Thoracic aorta endothelial cell (primary cell): ENCODE measurements at places on chromosomes 6 and 20. TPM values are rescaled to one million over a fixed set of nuclear protein-coding genes. Genes with fewer than 3 reads are reported as not detected.

KIF6 gene
- under 0.01 TPM in 1 of 2 replicates, not detected in the other for total RNA-seq

ATXN1 gene
- 32.1 and 33.5 TPM in 2 replicates for total RNA-seq

ANKRD66 gene
- total RNA-seq: not detected in 2 replicates

FAM83B gene
- not detected in 2 replicates for total RNA-seq

HDGFL1 gene
- not detected in 2 replicates for total RNA-seq

PTP4A1 gene
- total RNA-seq: 66.6 and 81.5 TPM in 2 replicates

SLC12A5 gene
- under 0.01 and 0.22 TPM in 2 replicates for total RNA-seq

CRISP3 gene
- total RNA-seq: not detected in 2 replicates

RPP40 gene
- total RNA-seq: 19.1 and 25.6 TPM in 2 replicates

MOG gene
- total RNA-seq: not detected in 2 replicates

DPPA5 gene
- total RNA-seq: not detected in 2 replicates

PDCD2 gene
- 112 and 120 TPM in 2 replicates for total RNA-seq

C20orf204 gene
- total RNA-seq: 2.1 and 3.3 TPM in 2 replicates

OR12D2 gene
- not detected in 2 replicates for total RNA-seq

SLC17A3 gene
- total RNA-seq: not detected in 2 replicates

C6orf15 gene
- not detected in 2 replicates for total RNA-seq

DSP gene
- total RNA-seq: under 0.01 and 0.22 TPM in 2 replicates

KHDC1 gene
- total RNA-seq: 1.1 and 1.5 TPM in 2 replicates

VSX1 gene
- total RNA-seq: not detected in 2 replicates

ERVFRD-1 gene
- total RNA-seq: not detected in 2 replicates

PI16 gene
- not detected in 2 replicates for total RNA-seq

SIGLEC1 gene
- not detected in 2 replicates for total RNA-seq

AKAP12 gene
- total RNA-seq: 379 and 460 TPM in 2 replicates

LY6G6F gene
- total RNA-seq: not detected in 2 replicates

SIRPG gene
- not detected in 2 replicates for total RNA-seq

SLPI gene
- total RNA-seq: not detected in 2 replicates

UNC93A gene
- total RNA-seq: not detected in 2 replicates

SLC44A4 gene
- total RNA-seq: 0.13 and 0.65 TPM in 2 replicates

VARS2 gene
- total RNA-seq: 16.0 and 20.2 TPM in 2 replicates

ZNF165 gene
- 0.27 and 0.29 TPM in 2 replicates for total RNA-seq

RAMACL gene
- total RNA-seq: 6.0 and 8.7 TPM in 2 replicates

SMLR1 gene
- total RNA-seq: not detected in 2 replicates

CALHM6 gene
- 0.13 and 0.50 TPM in 2 replicates for total RNA-seq

CYP39A1 gene
- total RNA-seq: 0.13 and 0.22 TPM in 2 replicates

MUC21 gene
- not detected in 2 replicates for total RNA-seq

DTD1 gene
- 68.9 and 82.0 TPM in 2 replicates for total RNA-seq

DNAH8 gene
- total RNA-seq: 0.07 and 0.13 TPM in 2 replicates

VARS1 gene
- total RNA-seq: 80.2 and 96.9 TPM in 2 replicates

RING1 gene
- total RNA-seq: 14.1 and 18.1 TPM in 2 replicates

TMC2 gene
- not detected in 2 replicates for total RNA-seq

HSPA1L gene
- total RNA-seq: 0.40 and 0.57 TPM in 2 replicates

GPSM3 gene
- 7.6 and 11.6 TPM in 2 replicates for total RNA-seq

PROKR2 gene
- not detected in 2 replicates for total RNA-seq

ARMH2 gene
- not detected in 2 replicates for total RNA-seq

PPP1R14C gene
- total RNA-seq: not detected in 2 replicates

NKAPL gene
- total RNA-seq: 0.43 and 0.80 TPM in 2 replicates

ID4 gene
- 0.07 and 0.13 TPM in 2 replicates for total RNA-seq

WFDC10B gene
- total RNA-seq: not detected in 2 replicates

PRPF6 gene
- 63.0 and 73.5 TPM in 2 replicates for total RNA-seq
